ENCODE measurements at places on chromosomes 12 and 14. TPM values are rescaled to one million over a fixed set of nuclear protein-coding genes. Genes with fewer than 3 reads are reported as not detected.

GRCh38 chr14:106787626-106788025 lies 1261.2 kb downstream of the TMEM121 start:
- no peak for DNase-seq

TAS2R50 gene
- not detected for polyA plus RNA-seq

RPGRIP1 gene
- not detected for polyA plus RNA-seq

GRCh38 chr12:14962797-14963196 lies 1.4 kb upstream of the ARHGDIB start:
- DNase-seq, result no peak
